ENCODE measurements at places on chromosomes 7 and 10. TPM values are rescaled to one million over a fixed set of nuclear protein-coding genes. Genes with fewer than 3 reads are reported as not detected.

Gene CCDC3
- total RNA-seq = not detected

Gene RTKN2
- total RNA-seq = 2.2 TPM

Gene FAM25A
- total RNA-seq = not detected

Gene GRM3
- not detected for total RNA-seq

Gene STEAP2
- total RNA-seq = not detected

Gene VSTM4
- not detected for total RNA-seq

Gene AHR
- 43.7 TPM for total RNA-seq

Gene TSPAN15
- 4.7 TPM for total RNA-seq

Gene LMOD2
- not detected for total RNA-seq

Gene TMEM176A
- total RNA-seq = not detected

Gene SCART1
- total RNA-seq = 2.7 TPM

Gene KCP
- total RNA-seq = not detected

Gene BLVRA
- total RNA-seq = 25.7 TPM

Gene VENTX
- total RNA-seq = not detected

Gene CYP2C8
- not detected for total RNA-seq
